ENCODE measurements at places on chromosomes 5 and 9. TPM values are rescaled to one million over a fixed set of nuclear protein-coding genes. Genes with fewer than 3 reads are reported as not detected.

Gene IARS1
- 183 TPM for total RNA-seq

Gene DAPK1
- total RNA-seq = 187 TPM

Gene TAF1L
- total RNA-seq = 0.31 TPM

Gene SPATA31E1
- total RNA-seq = not detected

Gene PRRC1
- total RNA-seq = 62.6 TPM

Gene ANKH
- 189 TPM for total RNA-seq

Gene PDZD2
- total RNA-seq = 47.3 TPM

Gene STPG3
- not detected for total RNA-seq

Gene LVRN
- total RNA-seq = 7.5 TPM

Gene NPR2
- total RNA-seq = 19.4 TPM

Gene PLAC8L1
- total RNA-seq = not detected

Gene PDE8B
- 5.6 TPM for total RNA-seq

Gene RARS1
- 128 TPM for total RNA-seq
